ENCODE measurements at places on chromosomes 1 and 21. TPM values are rescaled to one million over a fixed set of nuclear protein-coding genes. Genes with fewer than 3 reads are reported as not detected.

The IL22RA1 gene
- total RNA-seq, result 3.1 TPM

The TXNIP gene
- total RNA-seq, result 547 TPM

The KRTAP27-1 gene
- total RNA-seq, result not detected

The GNG4 gene
- 1.9 TPM for total RNA-seq

The CCDC185 gene
- total RNA-seq, result not detected

The RNF186 gene
- not detected for total RNA-seq

The SLAMF7 gene
- 4.1 TPM for total RNA-seq

The TCHH gene
- total RNA-seq, result 0.96 TPM

The GRHL3 gene
- 28.4 TPM for total RNA-seq

The CTSK gene
- 7.0 TPM for total RNA-seq

The CLCA1 gene
- 0.72 TPM for total RNA-seq

The TMEM125 gene
- 0.72 TPM for total RNA-seq

The POGZ gene
- 39.5 TPM for total RNA-seq

The DMRTA2 gene
- 0.24 TPM for total RNA-seq

The ZNF593OS gene
- not detected for total RNA-seq

The CA14 gene
- total RNA-seq, result 0.48 TPM

The MROH9 gene
- not detected for total RNA-seq

GRCh38 chr1:117798550-117798949 is 130.9 kb downstream of the GDAP2 start:
- peak; percentile 35 for DNase-seq

GRCh38 chr21:21029164-21029563 is 31.0 kb downstream of the NCAM2 start:
- DNase-seq, result no peak

DNA sequence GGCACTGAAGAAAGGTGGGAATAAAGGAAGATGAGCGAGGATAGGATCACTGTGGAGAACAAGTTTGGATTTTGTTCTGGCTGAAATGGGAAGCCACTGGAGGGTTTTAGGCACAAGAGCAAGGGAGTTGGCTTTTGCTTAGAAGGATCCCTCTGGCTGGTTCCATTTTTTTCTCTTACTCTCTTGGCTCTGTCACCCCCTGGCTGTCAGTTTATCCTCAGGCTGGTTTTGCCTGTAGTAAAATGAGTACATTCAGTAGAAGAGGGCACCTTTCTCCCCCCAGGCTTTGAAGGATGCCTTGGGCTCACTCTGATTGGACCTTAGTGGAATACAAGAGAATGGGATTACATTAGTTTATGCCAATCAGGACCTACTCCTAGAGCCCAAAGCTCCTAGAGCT is 17.1 kb downstream of the CACHD1 start:
- no peak for DNase-seq

DNA sequence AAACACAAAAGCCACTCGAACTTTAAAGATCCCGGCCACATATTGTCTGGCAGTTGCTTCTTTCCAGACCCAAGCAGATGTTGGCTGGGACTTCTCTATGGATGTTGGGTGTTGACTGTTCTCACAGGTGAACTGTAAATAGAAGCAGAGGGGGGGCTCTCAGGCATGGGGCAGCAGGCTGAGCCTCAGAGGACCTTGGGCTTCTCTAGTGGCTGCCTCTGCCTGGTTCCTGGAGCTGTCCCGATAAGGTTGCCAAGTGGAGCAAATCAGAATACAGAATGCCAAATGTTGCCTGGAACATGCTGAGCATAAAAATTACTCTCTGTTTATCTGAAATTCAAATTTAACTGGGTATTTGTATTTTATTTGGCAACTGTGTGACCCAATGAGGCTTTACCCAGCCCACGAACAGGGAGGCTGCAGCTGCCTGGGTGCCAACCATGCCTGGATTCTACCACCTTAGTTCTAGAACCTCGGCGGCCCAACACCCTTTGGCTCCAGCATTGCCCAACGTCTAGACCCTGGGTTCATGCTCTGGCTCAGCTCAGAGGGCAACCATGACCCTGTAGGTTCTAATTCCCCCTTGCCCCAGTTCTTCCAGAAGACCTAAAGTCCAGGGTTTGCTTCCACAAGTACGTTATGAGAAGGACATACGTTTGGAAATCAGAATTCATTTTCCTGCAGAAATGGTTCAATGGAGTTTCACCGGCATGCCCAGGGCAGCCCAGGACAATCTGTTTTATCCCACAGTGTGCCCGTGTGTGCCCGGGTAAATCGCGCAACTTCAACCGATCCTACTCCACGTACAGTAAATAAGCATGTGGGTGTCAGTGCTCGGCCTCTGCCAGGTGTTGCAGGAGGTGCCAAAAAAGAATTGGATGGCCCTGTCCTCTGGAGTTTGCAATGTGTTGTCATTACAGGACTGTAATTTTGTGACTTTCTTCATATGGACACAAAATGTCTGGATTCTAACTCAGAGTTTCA is 5.4 kb upstream of the SLC45A1 start:
- DNase-seq, result no peak

- peak; percentile 31 for DNase-seq
Observed at GRCh38 chr1:118564961-118565703, 380.1 kb upstream of the SPAG17 start.

- DNase-seq, result no peak
Observed at GRCh38 chr1:77571642-77572041, 110.8 kb downstream of the ZZZ3 start.

- DNase-seq, result no peak
Observed at GRCh38 chr1:26541431-26541815, 11.9 kb downstream of the RPS6KA1 start.

GRCh38 chr1:116711263-116711840 is 42.9 kb upstream of the CD2 start:
- DNase-seq, result peak; percentile 47

GRCh38 chr1:94416901-94417727 is 1.1 kb upstream of the ABCD3 start:
- peak; percentile 89 for DNase-seq

DNA sequence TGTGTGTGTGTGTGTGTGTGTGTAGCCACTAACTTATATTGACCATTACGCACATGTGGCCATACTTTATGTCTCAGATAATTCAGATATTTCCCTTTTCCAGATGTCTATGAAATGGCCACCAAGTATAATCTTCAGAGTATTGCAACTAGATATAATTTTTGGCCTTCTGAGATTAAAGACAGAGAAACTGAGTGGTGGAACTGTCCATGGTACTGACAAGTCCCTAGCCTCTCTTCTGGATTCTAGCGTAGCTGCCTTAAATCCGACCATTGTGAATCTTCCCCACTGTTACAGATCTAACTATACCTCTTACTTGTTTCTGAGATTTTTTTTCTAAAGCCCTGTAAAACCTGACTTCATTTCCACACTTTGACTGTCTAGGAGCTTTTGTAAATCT is 100.0 kb upstream of the SERTAD4 start:
- peak; percentile 27 for DNase-seq

DNA sequence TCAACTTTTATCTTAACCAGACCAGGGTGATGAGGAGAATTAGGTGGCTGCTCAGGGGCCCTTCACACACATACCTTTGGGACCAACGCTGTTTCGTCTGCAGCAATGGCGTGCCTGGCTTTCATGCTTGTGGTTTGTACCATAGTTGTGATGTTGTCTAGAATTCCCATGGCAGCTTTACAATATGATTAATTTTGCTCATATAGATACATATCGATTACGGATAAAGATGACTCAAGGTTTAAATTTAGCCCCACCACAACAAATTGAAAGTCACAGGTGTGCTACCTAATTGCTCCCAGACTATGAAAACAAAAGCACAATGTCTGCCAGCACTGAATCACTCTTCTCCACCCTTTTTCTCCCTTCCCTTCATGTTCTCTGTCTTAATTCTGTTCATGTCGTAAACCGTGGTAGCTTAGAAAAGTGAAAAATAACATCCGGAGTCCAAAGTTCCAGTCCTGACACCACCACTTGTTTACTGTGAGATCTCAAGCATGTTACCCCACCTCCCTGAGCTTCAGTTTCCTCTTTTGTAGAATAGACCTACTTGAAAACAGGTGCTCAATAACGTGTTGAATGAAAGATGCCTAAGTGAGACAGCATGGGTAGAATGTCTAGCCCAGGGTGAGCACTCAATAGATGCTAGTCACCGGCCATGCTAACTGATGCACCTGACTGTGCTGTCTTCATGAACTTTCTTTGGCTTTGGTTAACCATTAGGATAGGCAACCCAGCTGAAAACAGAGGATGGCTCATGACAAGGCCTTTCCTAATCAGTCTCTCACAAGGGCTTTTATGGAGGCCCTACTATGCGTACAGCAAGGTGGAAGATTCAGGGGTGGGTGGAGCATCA is 22.1 kb upstream of the JUN start:
- DNase-seq, result no peak

GRCh38 chr1:48671578-48671977 is 105.1 kb downstream of the BEND5 start:
- no peak for DNase-seq

GRCh38 chr1:32485554-32486255 is 20.8 kb downstream of the ZBTB8B start:
- DNase-seq, result peak; percentile 89

DNA sequence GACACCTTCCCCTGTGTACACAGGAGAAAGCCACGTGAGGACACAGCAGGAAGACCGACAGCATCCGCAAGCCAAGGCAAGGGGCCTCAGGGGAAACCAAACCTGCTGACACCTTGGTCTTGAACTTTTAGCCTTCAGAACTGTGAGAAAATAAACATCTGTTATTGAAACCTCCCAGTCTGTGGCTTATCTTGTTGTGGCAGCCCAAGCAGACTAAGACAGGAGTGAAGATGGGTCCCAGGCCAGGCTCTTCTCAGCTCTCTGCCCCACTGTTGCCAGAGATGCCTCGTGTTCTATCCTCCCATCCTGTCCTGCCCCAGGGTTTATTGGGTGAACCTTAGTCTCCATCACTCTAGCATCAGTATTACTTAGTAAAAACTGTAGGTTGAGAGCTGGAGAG is 236.3 kb downstream of the MATN1 start:
- no peak for DNase-seq

DNA sequence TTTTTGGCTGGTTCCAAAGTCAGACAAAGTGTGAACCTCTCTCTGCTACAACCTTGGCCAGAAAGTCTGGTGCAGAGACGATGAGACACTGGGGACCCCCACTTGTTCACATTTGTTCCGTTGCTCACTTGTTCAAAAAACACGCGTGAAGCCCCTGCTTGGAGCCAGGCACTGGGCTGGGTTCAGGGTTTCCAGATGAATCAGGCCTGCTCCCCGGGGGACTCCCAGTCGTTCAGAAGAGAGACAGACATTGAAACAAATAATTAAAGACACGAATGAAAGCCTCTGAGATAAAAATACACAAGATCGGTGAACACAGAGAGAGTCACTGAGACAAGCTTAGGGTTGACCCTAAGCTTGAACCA is 101.5 kb upstream of the RUNX3 start:
- DNase-seq, result no peak

DNA sequence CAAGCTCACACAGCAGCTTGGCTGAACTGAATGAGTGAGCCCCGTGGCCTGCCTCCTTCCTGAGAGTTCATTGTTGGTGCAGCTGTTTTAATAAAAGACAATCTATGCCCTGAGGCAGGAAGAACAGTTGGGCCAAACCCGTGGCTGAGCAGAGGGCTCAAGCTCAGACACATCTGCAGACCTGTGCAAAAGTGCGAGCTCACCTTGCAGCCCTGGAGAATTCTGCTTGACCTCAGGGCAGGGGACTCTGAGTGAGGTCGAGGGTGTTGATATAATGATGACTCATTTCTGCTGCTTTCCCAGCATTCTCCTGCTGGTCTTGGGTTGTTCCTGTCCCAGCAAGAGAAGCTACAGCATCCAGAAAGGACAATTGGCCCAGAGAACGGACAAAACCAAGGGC is 61.0 kb downstream of the ATP5PO start:
- DNase-seq, result no peak

- peak; percentile 67 for DNase-seq
Observed at GRCh38 chr1:45326627-45327623, at the start of gene HPDL. TSS of gene HPDL (plus strand) at chr1:45326895. CDS start at chr1:45327149, 254 bp downstream.

DNA sequence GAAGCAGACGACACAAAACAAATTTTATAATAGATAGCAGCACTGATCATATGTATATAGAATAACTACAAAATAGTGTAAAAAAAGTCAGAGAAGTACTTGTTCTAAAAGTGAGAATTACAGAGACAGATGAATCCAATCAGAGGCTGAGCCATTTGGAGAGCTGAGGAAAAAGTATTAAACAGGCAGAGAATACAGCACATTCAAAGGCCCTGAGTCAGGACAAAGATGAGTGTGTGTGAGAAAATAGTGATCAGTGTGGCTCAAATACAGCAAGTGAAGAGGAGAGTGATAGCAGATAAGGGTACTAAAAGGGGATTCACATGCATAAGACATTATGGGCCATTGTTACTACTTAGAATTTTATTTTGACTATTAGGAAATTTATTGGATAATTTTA is 430.6 kb upstream of the BRINP3 start:
- no peak for DNase-seq

- peak; percentile 80 for DNase-seq
Observed at GRCh38 chr1:85372683-85373377, 92.1 kb downstream of the DDAH1 start.

GRCh38 chr1:233689748-233690254 is 75.9 kb downstream of the KCNK1 start:
- no peak for DNase-seq

GRCh38 chr1:155226910-155227260 is 18.4 kb downstream of the MTX1 start:
- DNase-seq, result peak; percentile 64

- DNase-seq, result no peak
Observed at GRCh38 chr1:67896826-67897225, 63.6 kb upstream of the GNG12 start.

- DNase-seq, result no peak
Observed at GRCh38 chr1:77509051-77509492, 173.4 kb downstream of the ZZZ3 start.

- DNase-seq, result no peak
Observed at GRCh38 chr1:7407980-7408770, 362.9 kb upstream of the VAMP3 start.

DNA sequence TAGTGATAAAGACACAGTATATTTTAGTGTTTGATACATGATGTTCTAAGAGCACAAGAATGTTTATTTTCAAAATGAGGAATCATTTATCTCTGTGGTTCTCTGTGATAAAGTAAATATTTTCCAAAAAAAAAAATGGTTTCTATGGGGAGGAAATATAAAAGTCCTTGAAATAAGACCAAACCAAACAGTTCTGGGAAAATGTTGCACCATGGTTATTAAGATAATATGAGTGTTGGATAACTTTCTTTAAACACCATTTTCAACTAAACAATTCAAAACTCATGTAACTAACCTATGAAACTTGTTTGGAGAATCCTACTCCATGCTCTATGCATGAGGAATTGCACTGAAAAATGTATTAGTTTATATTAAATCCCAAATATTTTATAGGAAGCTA is 184.6 kb downstream of the KCNT2 start:
- DNase-seq, result no peak

GRCh38 chr1:60668585-60668984 is 413.8 kb upstream of the NFIA start:
- no peak for DNase-seq

Data from umbilical cord (tissue), 2 donors.